Hippocampal formation (tissue), 2 donors: ENCODE measurements at places on chromosomes 3 and 15.

DNA sequence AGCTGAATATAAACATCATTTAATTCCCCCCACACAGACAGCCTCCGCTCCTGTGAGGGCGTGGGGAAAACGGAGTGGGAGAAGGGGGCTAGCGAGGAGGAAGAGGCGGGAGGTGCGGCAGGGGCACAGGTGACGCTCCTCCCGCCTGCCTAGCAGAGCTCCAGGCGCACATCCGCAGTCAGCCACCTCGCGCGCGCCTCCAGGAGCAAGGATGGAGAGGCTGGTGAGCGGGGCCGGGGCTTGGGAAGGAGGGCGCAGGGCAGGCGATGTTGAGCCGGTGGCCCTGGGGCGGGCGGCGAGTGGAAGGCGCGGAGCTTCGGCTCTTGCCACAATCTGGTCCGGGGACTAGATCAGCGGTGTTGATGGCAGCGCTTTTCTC lies at the start of gene CD200:
Gene CD200 (plus strand): TSS at position 155 of the 379 bp plus-strand sequence. CDS start 57 bp downstream, at position 212.
- peak; percentile 47 for DNase-seq

GRCh38 chr15:77681362-77681761 lies 48.6 kb upstream of the LINGO1 start:
- DNase-seq: no peak

DNA sequence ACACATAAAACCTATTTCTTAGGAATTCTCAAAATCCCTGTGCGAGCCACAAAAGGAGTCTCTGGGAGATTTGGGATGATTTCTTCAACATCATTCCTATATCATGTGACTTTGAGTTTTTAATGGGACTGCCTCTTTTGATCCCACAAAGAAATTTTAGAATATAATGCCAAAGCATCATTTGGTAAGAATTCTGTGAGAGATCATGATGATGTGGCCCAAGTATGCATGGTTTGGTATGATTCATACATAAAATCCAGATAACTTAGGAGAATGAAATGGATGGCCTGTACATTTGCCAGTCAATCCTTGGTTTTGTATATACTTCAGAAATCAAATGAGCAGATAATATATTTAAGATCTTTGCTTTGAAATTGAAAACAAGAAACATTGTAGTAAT lies 61.3 kb downstream of the UBE2E2 start:
- DNase-seq: no peak

- no peak for DNase-seq
Measured at GRCh38 chr15:70385052-70385451, 287.3 kb upstream of the TLE3 start.

DNA sequence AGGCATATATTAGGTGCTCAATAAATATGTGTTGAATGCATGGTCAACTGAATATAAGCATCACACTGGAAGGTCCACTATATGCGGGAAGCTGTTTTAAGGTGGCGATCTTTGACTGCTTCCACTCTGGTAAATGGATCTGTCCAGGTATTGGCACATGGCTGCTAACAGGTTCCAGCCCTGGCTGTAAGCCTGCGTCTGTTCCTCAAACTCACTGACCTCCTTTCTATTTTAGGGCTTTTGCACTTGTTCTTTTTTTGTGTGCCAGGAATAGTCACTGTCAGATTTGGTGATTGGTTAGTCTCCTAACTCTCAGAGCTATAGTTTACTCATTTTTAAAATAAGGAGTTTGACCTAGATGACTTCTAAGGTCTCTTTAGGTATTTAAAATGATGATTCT lies 46.2 kb downstream of the ADAMTSL3 start:
- DNase-seq: no peak

DNA sequence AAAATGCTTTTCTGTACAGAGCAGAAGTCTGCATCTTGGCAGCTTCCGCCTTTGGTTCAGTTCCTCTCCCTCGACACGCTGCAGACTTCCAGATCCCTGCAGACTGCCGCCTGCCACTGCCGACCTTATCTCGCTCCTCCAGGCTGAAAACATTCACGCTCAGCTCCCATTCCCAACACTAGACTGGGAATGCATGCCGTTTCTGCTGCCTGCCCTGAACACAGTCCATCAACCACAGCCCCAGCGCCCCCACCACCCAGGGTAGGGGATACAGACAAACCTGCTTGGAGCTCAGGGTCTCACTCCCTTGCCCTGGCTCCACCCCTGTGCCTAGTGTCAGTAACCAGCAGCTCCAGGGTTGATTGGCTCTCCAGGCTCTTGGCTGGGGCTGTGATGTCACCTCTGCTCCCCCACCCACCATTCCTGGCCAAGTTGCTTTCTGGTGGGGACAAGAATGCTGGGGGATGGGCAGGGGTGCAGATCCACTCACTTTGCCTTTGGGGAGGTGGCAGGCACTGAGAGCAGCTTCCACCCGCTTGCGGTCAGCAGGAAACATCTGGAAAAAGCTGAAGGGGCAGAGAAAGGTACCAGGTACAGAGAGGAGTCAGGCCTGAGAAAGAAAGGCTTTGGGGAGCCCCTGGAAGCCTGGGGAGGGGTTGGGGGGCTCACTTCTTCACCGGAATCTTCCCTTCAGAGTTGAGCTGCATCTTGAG lies 6.1 kb downstream of the PLCB2 start:
- no peak for DNase-seq

- no peak for DNase-seq
Measured at GRCh38 chr3:184561913-184562877, 610 bp downstream of the EPHB3 start.

- DNase-seq: no peak
Measured at GRCh38 chr15:25803541-25803940, 59.6 kb downstream of the ATP10A start.

- DNase-seq: no peak
Measured at GRCh38 chr3:143483214-143483613, 363.6 kb downstream of the CHST2 start.

DNA sequence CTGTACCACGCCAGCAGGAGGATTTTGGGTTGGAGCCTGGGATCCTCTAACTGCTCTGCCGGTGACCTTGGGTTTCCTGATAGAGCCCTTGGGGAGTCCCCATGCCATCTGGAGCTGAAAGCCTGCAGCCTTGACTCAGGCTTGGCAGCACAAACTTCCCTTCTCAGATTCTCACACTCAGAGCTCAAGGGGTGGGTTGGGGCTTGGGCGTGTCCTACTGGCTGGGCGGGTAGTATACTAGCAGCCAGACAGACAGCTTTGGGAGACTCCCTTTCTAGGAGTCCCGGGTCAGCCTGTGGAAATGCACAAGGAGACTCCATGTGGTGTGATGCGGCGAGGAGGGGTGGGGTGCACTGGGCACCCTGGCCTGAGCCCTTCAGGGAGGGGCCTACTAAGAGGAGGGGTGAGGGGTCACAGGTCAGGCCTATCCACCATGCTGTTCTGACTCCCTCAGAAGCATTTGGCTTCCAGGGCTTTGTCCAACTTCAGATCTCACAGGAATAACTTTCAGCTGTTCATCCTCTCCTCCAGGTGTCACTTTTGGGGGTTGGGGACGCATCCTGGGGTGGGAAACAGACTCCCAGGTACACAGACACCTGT lies 21.6 kb upstream of the PLXNA1 start:
- no peak for DNase-seq

- no peak for DNase-seq
Measured at GRCh38 chr15:44250566-44251205, 37.8 kb upstream of the GOLM2 start.

GRCh38 chr3:141410846-141411245 lies 42.5 kb downstream of the ZBTB38 start:
- no peak for DNase-seq

GRCh38 chr15:72312605-72313447 lies 7.1 kb downstream of the CELF6 start:
- no peak for DNase-seq

DNA sequence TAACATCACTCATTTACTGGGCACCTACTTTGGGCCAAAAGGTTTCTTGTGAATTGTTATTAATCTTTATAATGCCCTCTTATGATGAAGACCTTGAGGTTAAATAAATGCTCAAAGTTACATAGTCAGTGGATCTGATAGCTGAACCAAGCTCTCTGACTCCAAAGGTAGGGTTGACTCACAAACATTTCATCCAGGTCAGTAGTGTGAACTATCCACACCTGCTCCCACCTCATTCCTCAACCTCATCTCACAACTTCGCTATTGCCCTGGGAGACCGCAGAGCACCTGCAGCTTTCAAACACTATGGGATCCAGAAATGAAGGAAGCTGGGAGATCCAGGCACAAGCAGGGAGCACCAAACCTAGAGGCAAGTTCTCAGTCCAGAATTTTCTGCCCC lies 93.8 kb upstream of the FGF12 start:
- DNase-seq: no peak

GRCh38 chr3:66823009-66823397 lies 175.1 kb upstream of the KBTBD8 start:
- DNase-seq: no peak

- DNase-seq: no peak
Measured at GRCh38 chr3:39408493-39409372, 2.2 kb downstream of the RPSA start.

DNA sequence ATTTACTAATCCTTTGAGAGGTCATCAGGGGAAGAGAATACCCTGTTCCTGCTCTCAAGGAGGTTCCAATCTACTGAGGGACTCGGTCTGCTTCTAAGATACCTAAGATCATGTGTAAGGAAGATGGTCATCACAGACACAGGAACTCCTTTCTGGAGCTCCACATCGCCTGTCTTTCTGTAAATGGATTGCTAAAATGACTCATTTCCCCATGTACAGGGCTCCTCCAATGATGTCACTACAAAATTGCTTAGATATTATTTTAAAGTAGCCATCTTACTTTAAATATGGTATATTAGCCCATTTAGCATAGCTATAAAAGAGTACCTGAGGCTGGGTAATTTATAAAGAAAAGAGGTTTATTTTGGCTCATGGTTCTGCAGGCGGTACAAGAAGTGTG lies 206.1 kb upstream of the PROK2 start:
- no peak for DNase-seq

DNA sequence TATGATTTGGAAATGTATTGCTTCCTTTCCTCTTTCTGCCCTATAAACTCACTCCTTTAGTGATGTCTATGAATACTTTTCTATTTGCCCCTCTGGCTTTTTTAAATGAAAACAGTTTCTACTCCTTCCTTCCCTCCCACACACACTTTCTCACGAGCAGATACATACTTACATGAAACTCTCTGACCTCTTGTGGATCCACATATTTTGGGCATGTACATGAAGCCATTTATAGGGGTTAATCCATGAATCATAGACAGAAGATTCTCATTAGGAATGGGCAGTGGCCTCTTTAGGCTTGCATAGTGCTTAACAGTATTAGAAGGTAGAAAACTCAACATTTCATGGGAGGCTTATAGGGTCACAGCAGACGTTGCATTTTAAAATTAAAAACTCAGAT lies 24.8 kb downstream of the ANAPC13 start:
- no peak for DNase-seq

GRCh38 chr3:32423534-32423933 lies 31.9 kb downstream of the CMTM7 start:
- DNase-seq: no peak

DNA sequence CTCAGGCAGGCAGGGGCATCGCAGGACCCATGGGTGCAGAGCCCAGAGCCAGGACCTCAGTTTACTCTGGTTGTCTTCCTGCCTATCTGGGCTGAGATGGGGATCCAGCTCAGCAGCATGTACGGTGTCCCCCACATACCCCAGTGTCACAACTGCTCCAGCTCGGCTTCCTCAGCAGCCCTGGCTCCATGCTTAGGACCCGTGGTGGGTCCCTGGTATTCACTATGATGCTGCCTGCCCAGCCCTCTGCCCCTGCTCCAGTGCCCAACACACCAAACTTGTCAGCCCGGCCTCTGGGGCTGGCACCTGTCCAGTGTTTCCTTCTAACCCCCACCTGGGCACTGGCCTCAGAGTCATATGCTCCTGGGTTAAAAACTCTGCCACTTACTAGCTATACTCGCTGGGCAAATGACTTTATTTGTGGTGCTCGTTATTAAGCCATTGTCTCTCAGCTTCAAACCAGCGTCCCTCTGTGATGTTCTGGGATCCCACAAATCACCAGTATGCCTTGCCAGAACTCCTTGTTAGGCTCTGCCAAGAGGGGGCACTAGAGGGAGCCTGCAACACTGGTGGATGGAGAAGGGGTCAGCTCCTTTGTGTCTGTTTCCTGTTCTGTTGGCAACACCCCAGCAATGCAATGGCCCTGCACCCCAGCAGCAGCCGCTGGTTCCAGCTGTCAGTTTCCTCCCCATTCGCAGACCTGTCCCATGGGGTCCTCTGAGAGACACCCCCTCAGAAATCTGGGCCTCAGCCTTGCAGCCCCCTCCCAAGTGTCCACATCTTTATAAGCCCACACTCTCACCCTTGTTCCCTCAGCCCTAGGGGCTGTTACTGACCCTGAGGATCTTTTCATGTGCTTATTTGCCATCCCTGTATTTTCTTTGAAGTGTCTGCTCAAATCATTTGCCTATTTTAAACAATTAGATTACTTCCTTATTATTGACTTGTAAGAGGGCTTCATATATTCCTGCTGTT lies 24.1 kb upstream of the MRPS22 start:
- no peak for DNase-seq

DNA sequence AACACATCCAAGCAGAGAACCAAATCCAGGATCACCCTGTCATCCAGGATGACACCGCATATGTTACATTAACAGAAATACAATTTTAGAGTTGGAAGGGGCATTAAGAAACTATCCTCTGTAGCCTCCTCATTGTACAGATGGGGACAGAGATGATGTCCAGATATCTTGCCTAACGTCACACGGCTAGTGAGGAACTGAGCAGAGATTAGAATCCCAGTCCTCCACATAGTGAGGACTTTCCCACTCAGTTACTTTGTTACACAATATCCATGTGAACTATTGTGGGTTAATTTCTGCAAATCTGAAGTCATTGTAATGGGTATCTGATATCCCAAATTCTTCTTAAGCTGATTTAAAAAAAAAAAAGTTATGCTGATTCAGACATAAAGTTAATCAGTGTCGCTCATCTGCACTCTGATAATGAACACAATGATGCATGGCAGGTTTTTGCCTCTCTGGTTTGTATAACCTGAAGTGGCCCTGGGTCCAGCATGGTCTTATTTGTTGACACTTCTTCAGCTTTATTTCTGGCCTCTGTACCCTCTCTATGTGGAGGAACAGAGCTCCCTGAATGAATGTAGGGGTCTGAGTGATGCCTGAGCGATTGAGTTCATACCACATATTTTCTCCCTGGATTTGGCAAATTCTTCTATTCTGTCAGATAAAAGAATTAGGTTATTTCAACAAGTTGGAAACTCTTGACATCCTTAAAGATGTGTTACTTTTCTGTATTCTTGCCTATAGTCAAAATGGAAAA lies 76.0 kb upstream of the LIMD1 start:
- DNase-seq: no peak

- DNase-seq: peak; percentile 52
Measured at GRCh38 chr3:133895208-133896001, at the start of gene RAB6B. TSS of gene RAB6B (minus strand) at chr3:133895882. CDS start at chr3:133895466, 416 bp downstream.

DNA sequence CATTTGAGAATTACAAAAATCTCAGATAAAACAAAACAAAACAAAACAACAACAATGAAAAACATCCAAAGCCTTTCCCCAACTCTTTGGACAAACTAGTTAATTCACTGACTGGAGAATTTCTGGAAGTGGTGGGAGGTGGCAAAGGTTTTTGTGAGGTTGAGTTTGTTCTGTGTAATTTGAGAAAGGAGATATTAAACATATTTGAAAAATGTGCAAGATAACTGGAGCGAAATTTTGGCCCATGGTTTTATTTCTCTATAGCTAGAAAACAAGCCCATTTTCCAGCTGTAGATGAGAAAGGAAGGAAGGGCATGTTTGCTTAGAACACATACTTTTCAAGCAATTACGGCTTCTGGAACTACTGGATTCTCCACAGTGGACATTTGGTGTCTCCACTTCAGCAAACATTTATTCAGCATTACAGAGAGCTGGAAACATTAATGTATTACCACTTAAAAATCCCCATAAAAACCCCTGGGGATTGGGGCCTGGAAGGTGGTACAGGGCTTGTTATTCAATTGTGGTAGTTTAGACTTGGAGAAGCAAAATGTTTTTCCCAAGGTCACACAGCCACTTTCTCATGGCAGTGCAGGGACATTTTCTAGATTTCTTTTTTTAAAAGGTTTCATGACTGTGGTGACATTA lies 135.8 kb downstream of the THSD4 start:
- no peak for DNase-seq
